ENCODE measurements at places on chromosomes 12 and 14.

- DNase-seq = no peak
Observed at GRCh38 chr12:42701084-42701483, 111.5 kb upstream of the PRICKLE1 start.

DNA sequence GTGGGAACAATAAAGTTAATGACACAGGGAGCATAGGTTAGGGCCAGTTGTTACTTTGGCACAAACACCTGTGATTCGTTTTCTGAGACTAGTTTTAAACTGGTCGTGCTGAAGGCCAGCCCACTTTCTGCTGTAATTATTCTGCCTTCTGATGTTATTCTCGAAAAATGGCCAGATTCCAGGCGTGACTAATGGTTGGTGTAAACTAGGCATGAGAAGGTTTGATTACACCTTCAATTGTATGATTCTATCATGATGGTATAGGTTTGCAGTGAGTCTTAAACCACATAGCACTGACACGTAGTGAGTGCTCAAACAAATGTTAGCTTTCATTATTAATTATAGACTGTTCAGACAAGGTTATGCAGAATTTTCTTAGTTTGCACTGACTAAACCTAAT lies 39.0 kb downstream of the CKB start:
- DNase-seq = no peak

DNA sequence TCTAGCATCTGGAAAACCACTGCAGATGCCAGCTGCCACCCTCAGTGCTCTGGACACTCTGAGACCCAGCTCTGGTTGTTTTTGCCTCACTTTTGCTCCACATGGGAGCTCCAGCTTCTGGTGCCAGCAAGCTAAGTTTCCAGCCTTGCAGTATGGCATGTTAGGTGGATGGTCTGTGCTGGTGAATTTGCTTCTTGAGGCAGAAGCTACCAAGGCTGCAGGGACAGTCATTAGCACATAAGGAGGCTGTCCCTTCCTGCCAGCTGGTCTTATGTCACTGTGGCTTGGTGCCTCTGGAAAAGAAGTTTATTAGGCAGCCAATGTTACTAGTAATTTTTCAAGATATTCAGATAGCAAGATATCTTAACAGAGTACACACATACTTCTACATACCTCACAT lies 64.2 kb upstream of the CSRP2 start:
- no peak for DNase-seq

DNA sequence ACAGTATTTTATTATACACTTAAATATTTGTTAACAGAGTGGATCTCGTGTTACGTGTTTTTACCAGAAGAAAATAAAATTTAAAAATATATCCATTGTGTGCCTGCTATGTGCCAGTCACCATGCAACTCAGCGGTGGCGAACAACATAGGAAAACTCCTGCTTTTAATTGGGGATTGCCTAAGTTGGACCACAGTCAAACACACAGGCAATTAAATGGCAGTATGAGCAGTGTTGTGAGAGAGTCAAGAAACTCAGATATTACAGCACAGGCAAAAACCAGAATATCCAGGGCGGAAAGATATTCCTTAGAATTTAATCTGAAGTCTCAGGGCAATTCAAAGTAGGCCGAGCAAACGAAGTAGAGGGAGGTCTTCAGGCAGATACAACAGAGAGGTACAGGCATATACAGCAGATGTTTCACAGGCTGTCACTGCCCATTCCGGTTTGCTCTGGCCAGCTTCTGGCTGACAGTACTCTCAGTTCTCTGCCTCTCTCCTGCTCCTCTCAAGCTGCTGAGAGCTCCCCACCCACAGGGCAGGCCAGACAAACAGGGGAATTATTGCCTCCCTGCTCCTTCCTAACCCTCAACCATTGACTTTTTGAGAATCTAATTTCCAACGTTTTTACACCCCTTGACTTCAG lies 540.2 kb upstream of the TMEM132C start:
- no peak for DNase-seq

DNA sequence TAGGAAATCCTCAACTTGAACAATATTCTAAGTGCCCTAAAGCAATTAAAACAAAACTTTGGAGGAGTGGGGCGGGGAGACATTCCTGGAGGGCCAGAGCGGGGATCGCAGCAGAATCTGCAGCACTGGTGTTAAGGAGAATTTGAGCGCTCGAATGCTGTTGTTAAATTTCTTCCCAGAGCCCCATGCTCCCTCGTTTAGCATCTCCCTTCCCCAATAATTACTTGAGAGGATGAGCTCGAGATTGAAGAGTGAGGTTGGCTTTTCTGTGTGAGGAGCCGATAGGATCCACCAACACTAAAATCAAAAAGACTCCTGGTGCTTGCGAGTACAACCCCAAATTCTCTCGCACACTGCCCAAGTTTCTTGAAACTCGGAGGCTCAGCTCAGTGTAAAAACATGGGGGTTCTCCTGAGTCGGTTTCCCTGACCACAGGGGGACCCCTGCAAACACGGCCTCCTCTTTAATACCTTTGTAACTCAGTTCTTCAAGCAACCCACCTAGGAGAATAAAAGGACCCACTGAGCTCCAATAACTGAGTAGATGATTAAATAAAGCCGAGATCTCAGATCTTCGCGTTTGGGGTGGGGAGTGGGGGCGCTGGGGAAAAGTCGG lies 10.2 kb upstream of the FOXG1 start:
- DNase-seq = no peak

DNA sequence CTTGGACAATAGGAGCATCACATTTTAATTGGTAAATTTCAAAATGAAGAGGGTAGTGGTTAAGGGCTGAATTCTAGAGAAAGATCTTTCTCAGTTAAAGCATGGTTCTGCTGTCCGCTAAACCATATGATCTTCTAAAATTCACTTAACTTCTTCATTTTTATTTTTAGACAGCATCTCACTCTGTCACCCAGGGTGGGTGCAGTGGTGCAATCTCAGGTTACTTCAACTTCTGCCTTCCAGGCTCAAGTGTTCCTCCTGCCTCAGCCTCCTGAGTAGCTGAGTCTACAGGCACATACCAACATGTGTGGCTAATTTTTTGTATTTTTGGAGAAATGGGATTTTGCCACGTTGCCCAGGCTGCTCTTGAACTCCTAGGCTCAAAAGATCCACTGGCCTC lies 226.7 kb upstream of the ABCD2 start:
- DNase-seq = no peak

- no peak for DNase-seq
Observed at GRCh38 chr14:68894802-68895703, 84.0 kb downstream of the ACTN1 start.

DNA sequence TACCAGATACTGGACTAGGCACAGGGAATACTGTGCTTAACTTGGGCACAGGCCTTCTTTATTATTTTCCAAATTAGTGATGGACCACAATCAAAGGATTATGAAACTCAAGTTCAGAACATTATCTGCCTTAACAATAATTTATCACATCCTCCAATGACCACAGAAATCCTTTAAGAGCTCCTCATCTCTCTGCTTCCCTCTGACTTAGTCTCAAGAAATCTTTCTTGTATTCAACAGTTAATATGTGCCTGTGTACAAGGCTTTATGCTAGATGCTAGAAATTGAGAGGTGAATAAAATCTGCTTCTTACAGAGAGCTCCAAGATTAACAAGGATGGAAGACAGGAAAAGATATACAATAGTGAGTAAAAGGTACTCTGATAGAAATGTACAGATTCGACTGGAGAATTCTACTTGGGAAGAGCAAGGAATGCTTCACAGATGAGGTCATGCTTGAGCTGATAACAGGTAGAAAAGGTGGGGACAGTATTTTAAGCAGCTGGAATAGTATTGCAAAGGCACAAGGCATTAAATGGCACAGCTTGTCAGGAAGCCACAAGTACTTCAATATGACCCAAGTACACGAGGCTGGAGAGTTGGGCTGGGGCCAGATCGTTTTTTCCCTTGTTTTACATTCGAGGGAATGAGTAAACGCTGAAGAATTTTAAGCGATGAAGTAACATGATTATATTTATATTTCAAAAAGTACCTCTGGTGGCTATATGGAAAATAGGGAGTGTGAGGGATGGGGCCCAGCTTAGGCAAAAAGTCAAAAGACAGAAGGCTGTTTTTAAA lies 55.1 kb upstream of the ARID2 start:
- DNase-seq = no peak

DNA sequence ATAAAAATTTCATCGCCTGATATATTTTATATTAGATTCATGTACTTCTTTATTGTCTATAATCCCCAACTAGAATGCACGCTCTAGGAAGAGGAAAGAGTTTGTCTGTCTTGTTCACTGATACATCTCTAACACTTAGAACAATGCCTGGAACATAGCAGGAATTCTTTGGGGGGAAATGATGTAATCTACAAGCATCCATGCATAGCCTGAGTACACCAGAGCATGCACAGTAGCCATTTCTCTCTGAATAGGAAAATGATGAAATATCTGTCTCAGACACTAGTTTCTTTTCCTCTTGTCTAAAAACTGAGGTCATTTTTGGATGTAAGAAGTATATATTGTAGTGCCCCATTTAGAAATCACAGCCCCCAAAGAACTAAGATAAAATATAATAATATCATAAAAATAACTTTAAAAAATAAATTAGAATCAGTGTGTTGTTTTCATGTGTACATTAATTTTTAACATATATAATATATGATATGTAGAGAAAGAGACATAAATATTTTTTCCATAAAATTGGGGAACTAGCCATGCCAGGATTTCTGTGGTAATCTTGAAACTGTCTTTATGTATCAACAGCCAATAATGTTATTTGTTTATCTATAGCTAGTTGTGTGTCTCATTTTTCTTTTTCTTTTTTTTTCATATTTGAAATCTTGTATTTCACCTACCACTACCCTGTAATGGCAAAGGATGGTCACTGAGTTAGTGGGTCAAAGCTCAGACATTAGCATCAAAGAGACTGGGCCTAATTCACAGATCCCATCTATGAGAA lies 155.6 kb upstream of the TMCC3 start:
- DNase-seq = no peak

DNA sequence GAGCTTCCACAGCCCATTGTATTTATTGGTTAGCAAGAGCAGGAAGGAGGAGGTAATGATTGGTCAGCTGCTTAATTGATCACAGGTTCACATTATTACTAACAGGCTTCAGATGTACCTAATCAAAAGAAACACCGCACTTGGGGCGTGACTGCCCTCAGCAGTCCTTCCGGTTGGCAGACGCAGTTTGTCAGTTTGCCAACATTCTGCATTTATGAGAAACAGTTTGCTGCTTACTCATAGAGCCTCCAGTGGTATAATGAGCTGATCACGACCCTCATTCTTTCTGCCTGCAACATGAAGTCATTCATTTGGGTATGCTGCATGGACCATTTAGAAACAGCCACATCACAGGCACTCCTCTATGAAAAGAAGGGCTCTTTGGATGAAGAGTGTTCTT lies 42.5 kb upstream of the PPM1H start:
- peak; percentile 23 for DNase-seq

GRCh38 chr14:72962829-72963312 lies 36.6 kb downstream of the DCAF4 start:
- DNase-seq = peak; percentile 38

DNA sequence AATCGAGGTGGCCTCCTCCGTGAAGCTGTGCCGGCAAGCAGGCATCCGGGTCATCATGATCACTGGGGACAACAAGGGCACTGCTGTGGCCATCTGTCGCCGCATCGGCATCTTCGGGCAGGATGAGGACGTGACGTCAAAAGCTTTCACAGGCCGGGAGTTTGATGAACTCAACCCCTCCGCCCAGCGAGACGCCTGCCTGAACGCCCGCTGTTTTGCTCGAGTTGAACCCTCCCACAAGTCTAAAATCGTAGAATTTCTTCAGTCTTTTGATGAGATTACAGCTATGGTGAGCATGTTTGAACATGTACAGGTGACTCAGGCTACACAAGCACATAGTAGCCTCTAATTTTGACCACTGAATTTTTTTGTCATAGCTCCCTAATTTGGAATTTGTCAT lies 59.7 kb downstream of the ATP2A2 start:
- DNase-seq = no peak

DNA sequence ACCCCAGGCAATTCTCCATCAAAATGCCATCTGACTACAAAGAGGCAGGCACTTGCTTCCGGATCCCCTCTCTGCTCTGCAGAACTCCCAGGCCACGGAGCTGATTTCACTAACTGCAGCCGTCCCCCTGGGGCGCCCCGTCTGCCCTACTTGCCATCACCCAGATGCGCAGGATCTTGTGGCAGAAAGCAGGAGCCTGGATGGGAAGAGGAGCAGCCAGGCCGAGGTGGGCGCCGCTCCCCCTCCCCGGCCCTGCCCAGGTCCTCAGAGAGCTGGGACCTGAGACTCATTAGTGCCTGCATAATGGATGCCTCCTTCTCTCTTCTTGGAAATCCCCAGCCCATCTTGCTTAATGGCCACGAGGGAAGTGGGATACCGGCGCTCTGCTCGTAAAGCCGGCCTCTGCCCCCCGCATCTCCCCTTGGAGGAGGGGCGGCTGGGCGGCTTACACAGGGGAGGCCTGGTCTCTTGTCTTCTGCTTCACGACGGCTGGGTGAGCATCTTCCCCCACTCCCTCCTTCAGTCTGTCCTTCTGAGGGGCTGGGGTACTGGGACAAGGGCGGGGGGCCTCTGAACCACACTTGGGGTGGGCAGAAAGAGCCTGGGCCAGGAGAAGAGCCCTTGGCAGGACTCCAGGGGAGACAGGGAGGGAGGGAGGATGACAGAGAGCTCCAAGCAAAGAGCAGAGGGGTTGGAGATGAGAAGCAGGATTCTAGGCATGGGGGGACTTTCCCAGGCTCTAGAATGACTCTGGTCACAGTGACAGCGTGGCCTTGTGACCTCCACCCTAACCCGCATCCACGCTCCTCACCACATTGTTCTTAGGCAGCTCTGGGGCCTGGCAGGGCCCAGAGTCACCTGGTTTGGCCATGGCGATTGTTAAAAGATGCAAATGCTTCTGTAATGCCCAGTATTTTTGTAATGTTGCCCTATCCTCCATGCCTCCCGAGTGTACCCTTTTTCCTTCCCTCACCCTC lies 19.4 kb upstream of the EML1 start:
- DNase-seq = no peak

DNA sequence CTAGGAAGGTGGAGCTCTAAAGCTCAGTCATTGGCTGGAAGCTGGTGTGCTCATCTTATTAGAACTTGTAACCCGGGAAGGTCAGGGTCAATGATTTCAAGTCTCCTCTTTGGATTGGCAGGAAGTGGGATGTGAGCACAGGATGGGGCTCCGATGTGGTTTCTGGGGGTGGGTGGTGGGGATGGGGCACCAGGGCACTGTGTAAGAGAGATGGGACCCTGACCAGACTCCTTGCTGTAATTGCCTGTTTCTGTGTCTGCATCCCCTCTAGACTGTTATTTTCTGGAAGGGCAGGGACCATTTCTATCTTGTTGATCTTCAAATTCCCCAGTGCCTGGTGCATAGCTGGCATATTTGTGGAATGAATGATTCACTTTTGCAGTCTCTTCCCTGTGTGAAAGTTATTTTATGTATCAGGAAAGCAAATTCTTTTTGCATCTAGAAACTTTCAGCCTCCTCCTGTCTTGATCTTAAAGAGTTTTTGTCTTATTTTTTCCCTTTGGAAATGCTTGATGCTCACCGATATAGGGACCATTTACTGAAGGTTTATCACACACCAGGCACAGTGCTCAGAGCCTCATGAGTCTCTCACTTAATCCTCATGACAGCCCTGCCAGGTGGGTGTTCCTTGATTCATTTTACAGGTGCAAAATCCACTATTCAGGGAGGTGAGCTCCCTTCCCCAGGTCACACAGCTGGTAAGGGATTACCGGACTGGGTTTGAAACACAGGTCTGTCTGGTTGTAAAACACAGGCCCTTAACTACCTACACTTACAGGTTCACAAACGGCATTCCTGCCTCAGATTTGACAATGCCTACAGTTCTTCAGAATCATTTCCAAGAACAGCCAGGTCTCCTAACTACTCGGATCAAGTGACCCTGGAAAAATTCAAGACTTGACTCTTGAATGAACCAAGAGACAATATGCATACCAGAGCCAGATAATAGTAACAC lies 86.9 kb upstream of the IGF1 start:
- no peak for DNase-seq

- DNase-seq = no peak
Observed at GRCh38 chr12:79333144-79333543, 357.6 kb downstream of the PAWR start.
